ENCODE measurements at places on chromosomes 11 and 22.

GRCh38 chr11:120244476-120245365 is 4.8 kb downstream of the POU2F3 start:
- DNase-seq: no peak

DNA sequence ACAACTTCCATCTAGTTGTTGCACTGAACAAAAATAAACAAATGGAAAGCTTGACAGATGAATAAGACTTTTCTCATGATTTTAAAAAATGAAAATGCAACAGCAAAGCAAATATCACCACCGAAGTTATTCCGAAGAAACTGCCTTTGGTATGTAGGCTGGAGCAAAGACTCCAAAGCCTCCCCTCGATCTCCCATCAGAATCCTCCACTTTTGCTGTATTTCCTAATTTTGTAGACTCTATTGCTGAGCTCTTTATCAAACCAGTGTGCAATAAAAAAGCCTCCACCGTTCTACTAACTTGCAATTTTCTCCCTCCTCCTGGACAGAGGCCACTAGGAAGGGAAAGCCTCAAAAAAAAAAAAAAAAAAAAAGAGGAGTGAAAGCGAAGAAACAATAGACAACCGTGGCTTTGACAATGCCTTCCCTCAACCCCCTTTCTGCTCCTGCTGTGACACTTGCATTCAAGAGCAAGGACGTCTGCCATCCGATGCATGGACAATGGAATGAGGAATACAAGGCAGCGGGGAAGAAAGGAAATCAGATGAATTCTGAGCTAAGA is 190.9 kb upstream of the BLID start:
- DNase-seq: no peak

DNA sequence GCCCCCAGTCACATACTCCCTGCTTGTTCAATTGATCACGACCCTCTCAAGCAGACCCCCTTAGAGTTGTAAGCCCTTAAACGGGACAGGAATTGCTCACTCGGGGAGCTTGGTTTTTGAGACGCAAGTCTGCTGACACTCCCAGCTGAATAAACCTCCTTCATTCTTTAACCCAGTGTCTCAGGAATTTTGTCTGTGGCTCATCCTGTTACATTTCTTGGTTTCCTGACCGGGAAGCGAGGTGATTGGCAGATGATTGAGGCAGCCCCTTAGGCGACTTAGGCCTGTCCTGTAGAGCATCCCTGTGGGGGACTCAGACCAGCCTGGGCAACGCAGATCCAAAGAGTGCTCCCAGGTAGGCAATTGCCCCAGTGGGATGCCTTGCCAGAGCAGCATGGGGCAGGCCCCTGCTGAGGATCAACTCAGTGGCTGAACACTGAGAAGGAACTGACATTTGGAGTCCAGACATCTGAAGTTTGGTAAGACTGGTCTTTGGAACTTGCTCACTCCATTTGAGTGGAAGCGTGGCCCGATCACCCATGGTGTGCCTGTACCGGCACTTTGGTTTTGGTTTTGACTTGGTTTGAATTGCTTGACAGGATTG is 51.5 kb downstream of the NEU3 start:
- DNase-seq: no peak

GRCh38 chr11:103338621-103339484 is 229.6 kb downstream of the DYNC2H1 start:
- DNase-seq: no peak

- no peak for DNase-seq
Observed at GRCh38 chr22:47676685-47677084, 914.2 kb downstream of the TBC1D22A start.

DNA sequence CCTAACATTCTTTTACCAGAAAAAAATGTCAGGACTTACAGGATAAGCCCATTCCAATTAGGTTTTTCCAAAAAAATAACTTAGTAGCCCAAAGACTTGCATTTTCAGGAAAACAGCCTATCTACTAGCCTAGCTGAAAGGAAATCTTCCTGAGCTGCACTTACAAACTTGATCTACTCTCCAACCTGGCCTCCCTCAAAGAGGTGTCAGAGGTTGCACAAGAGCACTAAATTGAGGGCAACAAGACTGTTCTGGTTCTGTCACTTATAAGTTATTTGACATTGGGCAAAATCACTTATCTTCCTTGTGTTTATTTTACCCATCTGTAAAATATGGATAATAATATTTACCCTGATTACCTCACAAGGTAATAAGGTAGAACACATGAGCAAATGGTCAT is 7.9 kb upstream of the SOX6 start:
- DNase-seq: no peak

DNA sequence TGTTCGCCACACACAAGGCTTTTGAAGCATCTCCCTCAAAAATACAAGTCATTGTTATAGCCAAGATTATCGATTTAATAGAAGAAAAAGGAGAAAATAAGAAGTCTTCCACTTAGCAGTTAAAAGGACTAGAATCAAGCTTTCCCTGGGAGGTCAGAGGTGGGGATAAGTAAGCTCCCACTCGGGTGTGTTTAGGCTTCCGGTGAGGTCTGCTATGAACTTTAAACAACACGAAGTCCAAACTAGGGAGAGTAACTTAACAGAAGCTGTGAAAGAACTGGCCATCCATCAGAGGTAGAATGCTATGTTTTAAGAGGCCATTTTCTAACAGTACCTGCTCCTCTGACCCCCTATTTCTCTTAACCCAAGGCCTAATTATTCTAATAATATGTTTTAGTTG is 91.4 kb upstream of the APOA1 start:
- no peak for DNase-seq

DNA sequence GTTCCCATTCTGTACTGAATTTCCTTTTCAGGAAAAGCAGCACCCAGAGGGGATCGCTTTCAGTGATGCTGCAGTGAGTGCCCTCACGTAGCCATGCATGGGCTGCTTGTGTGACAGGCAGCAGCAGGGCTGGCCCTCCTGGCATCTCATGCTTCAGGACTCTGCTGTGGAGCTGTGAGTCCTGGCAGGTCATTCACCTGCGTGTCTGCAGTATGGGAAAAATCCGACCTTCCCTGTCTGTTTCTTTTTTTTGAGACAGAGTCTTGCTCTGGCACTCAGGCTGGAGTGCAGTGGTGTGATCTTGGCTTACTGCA is 13.4 kb downstream of the GLB1L2 start:
- no peak for DNase-seq

DNA sequence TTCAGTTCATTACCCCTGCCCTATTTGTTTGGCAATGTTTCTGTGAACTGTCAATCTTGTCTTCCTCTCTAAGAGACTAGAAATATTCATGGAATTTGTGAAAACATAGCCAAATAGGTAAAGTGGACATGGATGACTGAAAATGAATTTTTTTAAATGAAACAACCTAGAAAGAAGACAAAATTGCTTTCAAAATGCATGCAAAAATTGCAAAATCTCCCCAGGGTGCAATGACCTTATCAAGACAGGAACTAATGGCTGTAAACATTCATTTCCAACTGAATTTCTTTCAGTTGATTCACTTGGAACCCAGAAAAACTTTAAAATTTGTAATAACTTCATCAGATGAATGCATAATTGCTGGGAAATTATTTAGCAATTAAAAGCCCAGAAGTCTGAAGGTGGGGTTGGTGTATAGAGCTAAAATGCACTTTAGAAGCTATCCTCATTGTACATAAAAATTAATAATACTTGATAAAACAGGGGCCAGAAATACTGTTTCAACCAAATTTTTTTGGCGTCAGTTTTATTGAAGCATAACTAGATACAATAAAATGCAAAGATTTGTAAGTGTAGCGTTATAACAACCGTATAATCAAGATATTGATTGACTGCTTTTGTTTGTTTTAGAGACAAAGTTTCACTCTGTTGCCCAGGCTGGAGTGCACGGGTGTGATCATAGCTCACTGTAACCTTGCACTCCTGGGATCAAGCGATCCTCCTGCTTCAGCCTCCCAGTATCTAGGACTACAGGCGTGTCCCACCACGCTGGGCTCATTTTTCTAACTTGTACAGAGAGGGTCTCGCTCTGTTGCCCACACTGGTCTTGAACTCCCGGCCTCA is 27.6 kb upstream of the SLC35C1 start:
- DNase-seq: no peak

GRCh38 chr11:78646564-78647185 is 72.0 kb upstream of the NARS2 start:
- no peak for DNase-seq
